ENCODE measurements at places on chromosomes 16 and 17.

DNA sequence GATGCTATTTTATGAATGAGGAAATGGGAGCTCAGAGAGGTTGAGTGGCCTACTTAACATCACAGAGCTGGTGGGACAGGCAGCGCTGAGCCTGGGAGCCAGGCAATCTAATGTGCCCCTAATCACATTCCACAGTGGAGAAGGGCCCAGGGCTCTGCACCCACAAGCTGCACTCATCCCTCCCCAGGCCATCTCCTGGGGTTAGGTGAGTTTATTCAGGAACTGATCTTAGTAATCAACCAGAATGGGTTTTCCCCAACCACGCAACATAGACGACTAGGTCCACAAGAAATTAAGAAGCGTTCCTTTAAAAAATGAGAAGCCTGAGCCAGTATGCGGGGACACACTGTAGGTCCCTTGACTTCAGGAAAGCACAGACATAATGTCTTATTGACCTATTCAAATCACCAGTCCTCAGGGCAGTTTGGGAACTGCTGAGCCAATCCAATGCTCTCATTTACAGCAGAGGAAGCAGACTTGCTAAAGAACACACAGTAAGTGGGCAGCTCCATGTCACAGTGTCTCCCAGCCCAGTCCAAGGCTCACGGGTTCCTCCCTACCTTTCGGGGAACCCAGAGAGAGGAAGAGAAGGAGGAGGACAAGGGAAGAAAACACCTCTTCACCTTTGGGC lies 2.3 kb downstream of the MPP3 start:
- peak; percentile 6 for DNase-seq

- peak; percentile 43 for DNase-seq
These were observed 8.2 kb downstream of the USP22 start for GRCh38 chr17:21034340-21035235.

GRCh38 chr17:609232-609810 lies 105.3 kb downstream of the VPS53 start:
- DNase-seq = no peak

DNA sequence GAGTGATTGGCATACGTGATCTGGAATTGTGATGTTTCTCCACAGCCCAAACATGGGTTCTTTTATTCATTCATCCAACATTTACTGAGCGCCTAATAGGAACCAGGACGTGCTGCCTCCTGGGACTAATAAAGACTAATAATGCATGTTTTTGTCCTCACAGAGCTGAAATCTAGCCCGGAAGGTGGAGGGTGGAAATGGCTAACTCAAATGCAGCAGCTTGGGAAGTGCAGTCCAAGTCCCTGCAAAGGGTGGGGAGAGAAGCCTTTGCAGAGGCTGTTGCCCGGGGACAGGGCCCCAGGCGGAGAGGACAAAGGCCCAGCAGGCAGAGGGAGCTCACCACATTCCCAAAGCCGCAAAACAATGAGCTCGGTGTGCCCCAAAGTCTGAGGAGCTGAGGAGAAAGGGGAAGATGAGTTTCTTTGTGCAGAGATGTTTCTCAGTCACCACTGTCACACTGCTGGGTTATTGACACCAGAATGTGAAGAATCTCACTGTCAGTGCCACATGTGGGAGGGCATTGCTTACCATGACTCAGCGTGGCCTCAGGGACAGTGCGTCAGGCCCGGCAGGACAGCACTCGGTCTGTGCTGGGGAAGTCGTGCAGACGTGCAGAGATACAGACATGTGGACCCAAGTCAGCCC lies 118.2 kb upstream of the CHMP6 start:
- DNase-seq = peak; percentile 86

DNA sequence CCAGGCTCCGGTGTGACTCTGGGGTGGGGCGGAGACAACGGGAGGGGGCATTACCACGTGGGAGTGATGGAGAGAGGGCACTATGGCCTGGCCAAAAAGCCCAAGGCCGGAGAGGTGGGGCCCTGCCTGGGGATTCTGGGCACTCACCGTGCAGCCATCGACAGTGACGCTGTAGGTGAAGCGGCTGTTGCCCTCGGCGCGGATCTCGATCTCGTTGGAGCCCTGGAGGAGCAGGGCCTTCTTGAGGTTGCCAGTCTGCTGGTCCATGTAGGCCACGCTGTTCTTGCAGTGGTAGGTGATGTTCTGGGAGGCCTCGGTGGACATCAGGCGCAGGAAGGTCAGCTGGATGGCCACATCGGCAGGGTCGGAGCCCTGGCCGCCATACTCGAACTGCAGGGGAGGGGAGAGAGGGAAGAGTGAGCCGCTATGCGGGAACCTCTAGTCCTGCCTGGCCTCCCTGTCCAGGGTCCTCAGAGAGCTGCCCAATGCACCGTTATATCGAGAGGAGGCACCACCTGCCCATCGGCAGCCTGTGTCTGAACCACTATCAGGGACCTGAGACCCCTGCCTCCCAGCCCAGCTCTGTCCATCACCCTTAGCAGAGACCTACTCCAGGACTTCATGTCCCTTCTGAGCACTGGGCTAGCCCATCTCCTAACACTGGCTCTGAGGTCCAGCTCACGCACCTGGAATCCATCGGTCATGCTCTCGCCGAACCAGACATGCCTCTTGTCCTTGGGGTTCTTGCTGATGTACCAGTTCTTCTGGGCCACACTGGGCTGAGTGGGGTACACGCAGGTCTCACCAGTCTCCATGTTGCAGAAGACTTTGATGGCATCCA lies 15.6 kb downstream of the COL1A1 start:
- no peak for DNase-seq

GRCh38 chr17:34098699-34099098 lies 156.4 kb upstream of the CCL2 start:
- no peak for DNase-seq

GRCh38 chr17:66580956-66581391 lies 253.9 kb upstream of the CACNG5 start:
- no peak for DNase-seq

DNA sequence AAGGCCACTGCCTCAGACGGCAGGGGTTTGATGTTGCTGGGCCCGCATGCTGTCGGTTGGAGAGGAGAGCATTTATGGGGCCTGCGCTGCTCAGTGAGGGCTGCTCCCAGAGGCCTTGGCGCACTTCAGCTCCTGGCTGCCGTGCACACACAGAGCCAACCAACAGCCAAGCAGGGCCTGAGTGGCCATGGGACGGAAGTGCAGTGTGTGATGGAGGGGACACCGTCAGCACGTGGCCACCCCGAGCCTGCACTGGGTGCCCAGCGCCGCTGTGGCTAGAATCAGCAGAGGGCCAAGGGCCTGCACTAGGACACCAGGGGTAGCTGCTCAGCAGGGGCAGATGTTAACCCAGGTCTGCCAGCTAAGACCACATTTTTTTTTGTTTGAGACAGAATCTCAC lies 21.8 kb downstream of the KLHL36 start:
- no peak for DNase-seq

DNA sequence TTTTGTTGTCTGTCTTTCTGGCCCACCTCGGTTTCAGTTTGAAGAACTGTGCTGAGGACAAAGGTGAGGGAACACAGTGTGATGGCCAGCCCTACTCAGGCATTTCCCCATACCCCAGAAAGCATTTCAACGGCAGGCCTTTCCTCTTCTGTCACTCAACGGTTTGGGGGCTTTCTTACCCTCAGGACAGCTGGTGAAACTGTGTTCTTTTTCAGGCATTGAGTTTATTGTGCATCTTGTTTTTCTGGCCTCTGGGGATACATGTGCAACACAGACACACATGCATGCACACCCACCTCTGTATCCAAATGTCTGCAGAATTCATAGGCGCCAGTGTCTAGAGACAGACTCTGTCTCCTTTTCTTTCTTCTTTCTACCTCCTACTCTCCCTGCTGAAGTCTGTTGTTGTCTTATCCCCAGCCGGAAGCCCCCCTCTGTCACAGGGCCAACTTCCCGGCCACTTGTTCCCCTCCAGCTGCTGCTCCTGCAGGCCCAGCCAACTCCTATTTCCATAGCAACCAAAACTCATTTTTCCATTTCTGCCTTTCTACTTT lies 17.0 kb downstream of the CHD9 start:
- no peak for DNase-seq

- peak; percentile 36 for DNase-seq
These were observed at the start of the genes CCDC78 and HAGHL for GRCh38 chr16:726438-727290. Gene CCDC78, minus strand, starts transcription at chr16:726443. Its CDS starts 76 bp downstream, at chr16:726367. Gene HAGHL, plus strand, starts transcription at chr16:727106. Its CDS starts 404 bp downstream, at chr16:727510.

DNA sequence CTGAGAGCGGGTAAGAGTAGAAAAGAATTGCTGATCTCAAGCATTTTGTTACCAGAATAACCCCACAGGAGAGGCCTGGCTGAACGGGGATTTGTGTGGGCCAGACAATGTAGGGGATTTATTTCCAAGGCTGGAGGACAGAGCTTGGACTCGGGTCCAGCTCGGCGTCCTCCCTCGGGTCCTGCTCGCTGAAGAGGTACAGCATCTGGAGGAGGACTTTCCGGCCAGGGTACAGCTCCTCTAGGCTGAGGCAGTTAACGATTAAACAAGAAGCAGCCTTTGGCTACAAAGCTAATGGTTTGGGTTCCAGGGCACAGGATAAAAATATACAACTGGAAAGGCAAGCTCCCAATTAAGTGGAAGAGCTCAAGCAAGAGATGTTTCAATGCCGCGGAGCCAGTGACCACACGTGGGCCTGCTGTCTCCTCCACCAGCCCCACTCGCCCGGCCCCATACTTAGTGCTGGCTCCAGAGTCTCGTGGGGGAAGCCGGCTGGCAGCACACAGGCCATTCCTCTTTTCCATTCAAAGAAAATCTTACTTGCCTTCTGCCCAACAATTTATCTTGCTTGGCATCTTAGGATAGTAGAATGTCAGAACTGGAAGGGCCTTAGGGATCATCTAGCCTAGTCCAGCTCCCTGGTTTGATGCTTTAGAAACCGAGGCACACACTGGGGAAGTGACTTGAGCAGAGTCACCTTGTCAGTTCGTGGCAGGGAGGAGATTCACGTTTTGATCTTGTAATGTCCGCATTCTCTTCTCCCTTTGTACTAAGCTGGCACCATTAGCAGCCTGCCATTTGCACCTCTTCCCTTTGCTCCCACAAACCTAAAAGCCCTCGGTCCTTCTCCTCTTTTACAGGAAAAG lies 85.9 kb upstream of the TBX2 start:
- no peak for DNase-seq

DNA sequence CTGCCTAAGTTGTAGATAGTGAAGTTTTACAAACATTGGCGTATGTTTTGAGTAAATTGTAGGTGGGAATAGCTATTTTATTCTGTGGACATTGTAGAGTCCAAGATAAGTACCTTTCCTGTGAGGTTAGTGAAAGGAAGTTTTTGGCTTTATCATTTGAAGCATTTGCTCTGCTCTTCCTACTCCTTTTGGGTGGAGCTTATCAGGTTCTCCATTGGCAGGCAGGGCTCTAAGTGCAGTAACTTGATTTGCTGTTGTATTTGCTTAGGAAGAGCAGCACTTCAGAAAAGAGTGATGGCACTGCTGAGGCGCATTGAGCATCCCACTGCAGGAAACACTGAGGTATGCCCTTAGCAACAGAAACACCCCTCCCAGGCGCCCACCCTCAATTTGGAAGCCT lies 70.1 kb downstream of the OMG start:
- no peak for DNase-seq

DNA sequence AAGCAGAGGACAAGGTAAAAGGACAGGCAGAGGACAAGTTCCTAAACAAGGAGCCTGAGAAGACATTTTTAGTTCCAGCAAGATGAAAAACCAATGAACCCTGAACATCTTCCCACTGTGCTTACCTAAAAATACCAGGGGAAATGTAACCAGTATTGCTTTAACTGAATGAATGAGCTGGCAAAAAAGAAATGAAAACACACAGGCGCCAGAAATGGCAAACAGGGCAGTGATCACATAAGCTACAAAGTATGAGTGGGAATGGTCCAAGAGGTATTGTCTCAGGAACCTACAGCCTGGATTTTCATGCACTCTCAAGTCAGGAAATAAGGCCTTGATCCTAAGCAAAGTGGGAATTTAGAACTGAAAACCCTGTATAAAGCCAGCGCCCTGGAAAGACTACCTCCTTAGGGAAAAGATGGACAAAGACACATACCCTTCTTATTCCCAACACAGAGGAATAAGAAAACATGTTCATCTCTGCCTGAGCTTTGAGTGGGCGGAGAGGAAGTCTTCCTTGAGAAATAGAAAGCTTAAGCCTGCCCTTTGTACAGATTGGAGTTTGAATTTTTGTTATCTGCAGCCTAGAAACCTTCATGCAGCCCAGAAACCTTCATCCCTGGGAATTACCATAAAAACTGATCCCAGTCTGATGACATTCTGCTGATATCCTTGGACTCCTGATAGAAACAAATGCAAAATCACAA lies 2.1 kb downstream of the CMTM2 start:
- DNase-seq = no peak

DNA sequence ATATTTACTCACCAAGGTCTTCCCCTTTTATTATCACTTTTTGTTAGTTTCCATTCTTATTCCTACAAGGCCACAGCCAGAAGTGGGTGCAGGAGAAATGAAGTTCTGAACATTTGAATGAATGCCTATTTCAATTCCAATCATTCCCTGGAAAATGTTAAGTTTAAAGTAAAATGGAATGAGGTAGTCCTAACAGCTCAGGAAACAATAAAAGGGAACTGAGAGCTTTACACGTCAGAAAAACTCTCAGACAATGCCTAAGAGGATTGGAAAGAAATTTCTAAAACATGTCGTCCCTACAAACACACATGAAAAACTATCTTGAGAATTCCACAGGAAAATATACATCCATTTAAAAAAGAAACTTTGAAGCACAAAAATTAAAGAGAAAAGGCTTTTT lies 238.8 kb downstream of the STX8 start:
- no peak for DNase-seq

DNA sequence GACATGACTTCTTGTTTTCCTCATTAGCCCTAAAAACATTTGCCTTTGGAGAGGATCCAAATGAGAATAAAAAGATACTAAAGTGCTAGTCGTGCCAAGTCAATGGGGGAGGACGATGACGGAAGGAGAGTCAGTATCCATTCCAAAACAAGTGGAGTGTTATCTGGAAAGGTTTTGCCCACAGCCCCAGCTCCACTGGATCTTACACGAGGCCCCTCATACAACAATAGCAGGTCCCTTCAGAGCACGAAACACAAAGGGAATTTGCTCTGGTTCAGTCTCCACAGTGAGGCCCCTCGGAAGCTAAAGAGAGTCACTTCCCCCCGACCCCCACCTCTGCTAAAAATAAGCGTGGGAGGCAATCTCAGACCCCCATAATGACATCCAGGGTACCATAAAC lies 496.9 kb upstream of the ZFHX3 start:
- no peak for DNase-seq

DNA sequence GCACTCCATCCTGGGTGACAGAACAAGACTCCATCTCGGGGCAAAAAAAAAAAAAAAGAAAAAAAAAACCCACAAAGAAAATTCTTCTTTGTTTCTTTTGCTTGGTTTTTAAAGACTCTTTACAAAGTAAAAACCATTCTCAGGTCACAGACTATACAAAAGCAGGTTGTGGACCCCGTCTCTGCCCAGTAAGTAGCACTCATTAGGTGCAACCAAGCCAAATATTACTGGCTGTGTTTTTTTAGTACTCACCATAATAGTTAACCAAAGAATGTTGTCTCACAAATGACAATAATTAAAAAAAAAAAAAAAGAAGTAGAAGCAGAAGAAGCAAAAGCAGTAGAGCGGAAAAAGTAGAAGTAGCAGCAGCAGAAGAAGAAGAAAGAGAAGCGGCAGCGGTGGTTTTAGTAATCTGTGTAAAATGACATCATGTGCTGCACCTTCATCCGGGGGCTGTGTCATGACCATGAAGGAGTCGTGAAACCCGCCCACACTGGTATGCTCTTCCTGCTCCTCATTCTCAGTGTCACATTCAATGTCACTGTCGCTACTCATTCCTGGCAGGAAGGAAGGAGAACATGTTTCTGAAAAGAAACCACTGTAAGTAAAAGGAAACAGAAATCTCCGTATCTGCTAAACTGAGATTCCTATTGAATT lies 105.4 kb downstream of the TRIM37 start:
- peak; percentile 67 for DNase-seq

- no peak for DNase-seq
These were observed 12.1 kb downstream of the TMEM95 start for GRCh38 chr17:7367083-7367482.

Data from mesendoderm (in vitro differentiated cells).